ENCODE measurements at places on chromosomes 2 and 18.

DNA sequence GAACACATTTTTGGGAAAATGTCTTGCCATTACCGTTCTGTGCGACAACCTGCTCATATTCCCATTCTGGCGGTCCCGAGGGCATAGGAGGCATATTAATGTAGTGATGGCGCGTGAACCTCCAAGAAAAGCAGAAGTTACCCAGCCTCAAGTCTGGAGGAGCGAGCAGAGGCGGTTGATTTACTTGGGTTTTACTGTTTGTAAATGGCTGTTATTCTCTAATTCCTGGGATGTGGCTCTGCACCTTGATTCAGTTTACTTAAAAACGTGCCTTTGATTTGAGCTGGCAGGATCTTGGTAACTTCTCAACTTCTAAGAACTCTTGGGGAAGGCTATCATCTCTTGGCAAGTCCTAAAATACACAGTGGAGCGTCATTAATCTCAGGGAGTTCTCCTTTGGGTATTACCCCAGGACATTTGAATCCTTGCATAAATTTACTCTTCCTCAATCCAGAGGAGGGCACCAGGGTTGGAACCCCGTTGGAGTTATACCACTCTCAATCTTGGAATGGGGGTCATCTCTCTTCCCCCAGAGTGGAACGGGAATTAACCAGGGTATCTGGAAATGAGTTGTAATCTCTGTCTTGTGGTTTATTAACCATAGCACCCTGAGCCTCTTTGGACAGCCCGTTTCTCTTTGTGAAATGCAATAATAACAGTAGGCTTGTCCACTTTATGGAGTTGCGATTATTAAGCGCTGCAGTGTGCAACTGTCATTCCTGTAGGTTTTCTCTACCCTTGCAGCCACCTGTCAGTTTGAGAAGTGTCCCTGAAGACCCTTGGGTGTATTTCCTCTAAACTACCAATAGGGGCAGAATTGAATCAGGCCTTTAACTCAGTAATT lies 2.1 kb downstream of the HK2 start:
- DNase-seq = peak; percentile 48

- no peak for DNase-seq
Measured at GRCh38 chr2:133314795-133315194, 253.5 kb downstream of the NCKAP5 start.

GRCh38 chr2:118882693-118883336 lies 35.4 kb upstream of the EN1 start:
- peak; percentile 40 for DNase-seq

GRCh38 chr2:105775809-105776559 lies 31.3 kb downstream of the NCK2 start:
- DNase-seq = no peak

GRCh38 chr2:134070281-134070741 lies 183.6 kb upstream of the MGAT5 start:
- no peak for DNase-seq

DNA sequence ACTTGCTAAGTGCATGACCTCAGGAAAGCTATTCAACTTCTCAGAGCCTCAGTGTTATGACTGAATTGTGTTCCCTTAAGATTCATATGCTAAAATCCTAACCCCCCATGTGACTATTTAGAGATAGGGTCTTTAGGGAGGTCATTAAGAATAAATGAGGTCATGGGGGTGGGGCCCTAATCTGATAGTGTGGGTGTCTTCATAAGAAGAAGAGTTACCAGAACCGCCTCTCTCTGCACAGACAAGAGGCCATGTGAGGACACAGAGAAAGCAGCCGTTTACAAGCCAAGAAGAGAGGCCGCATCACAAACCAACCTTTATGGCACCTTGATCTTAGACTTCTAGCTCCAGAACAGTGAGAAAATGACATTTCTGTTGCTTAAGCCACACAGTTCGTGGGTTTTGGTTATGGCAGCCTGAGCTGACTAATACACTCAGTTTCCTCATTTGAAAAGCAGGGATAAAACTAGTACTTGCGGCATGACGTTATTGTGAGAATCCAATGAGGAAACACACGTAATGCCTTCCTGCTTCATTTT lies 9.9 kb downstream of the SH2D6 start:
- DNase-seq = no peak

GRCh38 chr2:23745726-23746105 lies 181.2 kb downstream of the ATAD2B start:
- no peak for DNase-seq

DNA sequence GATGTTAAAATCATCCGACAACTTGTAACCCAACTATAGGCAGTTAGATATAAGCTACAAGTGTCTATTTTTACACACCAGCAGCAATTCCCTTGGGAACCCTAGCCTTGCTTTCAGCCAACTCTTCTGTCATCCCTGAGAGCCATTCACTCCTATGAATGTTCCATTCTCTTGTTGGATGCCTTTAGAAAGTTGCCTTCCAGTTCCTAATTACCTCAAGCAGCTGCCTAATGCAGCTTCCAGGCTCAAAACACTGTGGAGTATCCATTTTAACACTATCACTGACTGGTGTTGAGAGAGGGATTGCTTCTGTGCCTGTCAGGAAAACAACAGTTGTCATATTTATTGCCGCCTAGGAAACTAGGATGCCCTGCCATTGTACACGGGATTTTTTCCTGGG lies 402.0 kb upstream of the ACVR2A start:
- no peak for DNase-seq
